ENCODE measurements at places on chromosomes 2 and 18.

- no peak for DNase-seq
- H3K4me3 ChIP-seq = no peak overlapping the region
- H3K27ac ChIP-seq = peak overlapping the region; percentile 94
Observed at GRCh38 chr2:143146815-143147530, 17.8 kb downstream of the ARHGAP15 start.

GRCh38 chr2:219116776-219117646 lies 43.6 kb downstream of the NHEJ1 start:
- peaks cover 7% of the 10 kb centered on the region for H3K36me3 ChIP-seq
- peaks cover 21% of the 10 kb centered on the region for H3K4me1 ChIP-seq
- no peaks in the 10 kb centered on the region for H3K27me3 ChIP-seq
- H3K4me3 ChIP-seq = no peak overlapping the region
- H3K27ac ChIP-seq = no peak overlapping the region
- DNase-seq = no peak

GRCh38 chr2:13018490-13018889 lies 301.8 kb downstream of the TRIB2 start:
- H3K4me3 ChIP-seq = no peak overlapping the region
- H3K27me3 ChIP-seq = peaks cover 28% of the 10 kb centered on the region
- peaks cover 7% of the 10 kb centered on the region for H3K36me3 ChIP-seq
- DNase-seq = no peak
- H3K4me1 ChIP-seq = no peaks in the 10 kb centered on the region

- no peaks in the 10 kb centered on the region for H3K36me3 ChIP-seq
- no peaks in the 10 kb centered on the region for H3K27me3 ChIP-seq
- no peak for DNase-seq
- H3K27ac ChIP-seq = peak overlapping the region; percentile 8
- H3K4me3 ChIP-seq = no peak overlapping the region
Observed at GRCh38 chr2:45839508-45840251, 188.2 kb downstream of the PRKCE start.

GRCh38 chr2:105879106-105879802 lies 134.5 kb downstream of the NCK2 start:
- H3K36me3 ChIP-seq = peaks cover 4% of the 10 kb centered on the region
- no peak overlapping the region for H3K4me3 ChIP-seq
- no peak for DNase-seq
- peak overlapping the region; percentile 96 for H3K27ac ChIP-seq
- H3K27me3 ChIP-seq = no peaks in the 10 kb centered on the region

DNA sequence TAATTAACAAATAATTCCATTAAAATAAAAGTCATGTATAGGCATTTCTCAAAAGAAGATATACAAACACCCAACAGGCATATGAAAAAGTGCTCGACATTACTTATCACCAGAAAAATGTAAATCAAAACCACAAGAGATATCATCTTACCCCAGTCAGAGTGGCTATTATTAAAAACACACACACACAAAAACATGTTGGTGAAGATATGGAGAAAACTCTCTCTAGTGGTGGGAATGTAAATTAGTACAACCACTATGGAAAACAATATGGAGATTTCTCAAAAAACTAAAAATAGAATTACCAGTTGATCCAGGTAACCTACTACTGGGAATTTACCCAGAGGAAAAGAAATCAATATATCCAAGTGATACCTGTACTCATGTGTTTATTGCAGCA lies 966.3 kb upstream of the POU3F3 start:
- DNase-seq = no peak
- no peak overlapping the region for H3K27ac ChIP-seq
- H3K4me3 ChIP-seq = no peak overlapping the region
- H3K4me1 ChIP-seq = no peaks in the 10 kb centered on the region

DNA sequence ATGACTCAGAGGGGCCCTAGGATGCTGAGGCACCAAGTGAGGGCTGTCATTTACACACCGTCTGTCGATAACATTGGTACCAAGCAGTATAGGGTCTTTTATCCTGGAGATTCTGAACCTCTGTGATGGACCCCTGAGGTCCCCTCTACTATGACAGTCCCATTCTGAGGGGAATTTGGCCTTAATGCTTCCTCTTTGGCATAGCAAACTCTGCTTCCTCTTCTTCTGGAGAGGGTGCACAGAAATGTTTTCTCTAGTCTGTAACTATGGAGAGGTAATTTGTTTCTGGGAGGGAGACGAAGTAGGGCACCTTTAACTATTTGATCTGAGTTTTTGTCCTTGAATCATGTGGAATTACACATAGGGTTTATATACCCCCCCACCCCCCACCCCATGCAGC lies 44.8 kb downstream of the INPP4A start:
- H3K36me3 ChIP-seq = peaks cover 2% of the 10 kb centered on the region
- no peak for DNase-seq
- H3K4me3 ChIP-seq = no peak overlapping the region
- no peaks in the 10 kb centered on the region for H3K27me3 ChIP-seq
- peaks cover 59% of the 10 kb centered on the region for H3K4me1 ChIP-seq

DNA sequence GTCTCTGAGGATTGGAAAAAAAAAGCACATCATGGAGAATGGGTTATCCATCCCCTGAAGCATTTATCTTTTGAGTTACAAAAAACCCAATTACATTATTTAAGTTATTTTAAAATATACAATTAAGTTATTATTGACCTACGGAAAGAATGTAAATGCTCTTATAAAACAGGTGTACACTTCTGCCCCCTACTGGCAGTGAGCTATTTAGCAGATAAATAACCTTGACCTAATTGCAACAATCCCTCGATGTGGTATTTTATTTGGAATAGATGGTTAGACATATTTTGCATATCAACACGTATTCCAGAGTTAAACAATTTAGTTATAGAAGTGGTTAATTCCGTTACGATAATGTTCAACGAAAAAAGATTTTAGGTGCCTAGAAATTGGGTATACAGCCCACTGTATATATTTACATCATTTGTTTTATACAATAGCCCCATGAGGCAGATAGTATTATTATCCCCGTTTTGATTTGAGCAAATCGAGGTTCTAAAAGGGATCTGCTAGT lies 9.1 kb upstream of the DAW1 start:
- H3K36me3 ChIP-seq = no peaks in the 10 kb centered on the region
- no peak overlapping the region for H3K4me3 ChIP-seq
- H3K27me3 ChIP-seq = no peaks in the 10 kb centered on the region
- DNase-seq = peak; percentile 32
- H3K4me1 ChIP-seq = peaks cover 11% of the 10 kb centered on the region
- peak overlapping the region; percentile 24 for H3K27ac ChIP-seq

DNA sequence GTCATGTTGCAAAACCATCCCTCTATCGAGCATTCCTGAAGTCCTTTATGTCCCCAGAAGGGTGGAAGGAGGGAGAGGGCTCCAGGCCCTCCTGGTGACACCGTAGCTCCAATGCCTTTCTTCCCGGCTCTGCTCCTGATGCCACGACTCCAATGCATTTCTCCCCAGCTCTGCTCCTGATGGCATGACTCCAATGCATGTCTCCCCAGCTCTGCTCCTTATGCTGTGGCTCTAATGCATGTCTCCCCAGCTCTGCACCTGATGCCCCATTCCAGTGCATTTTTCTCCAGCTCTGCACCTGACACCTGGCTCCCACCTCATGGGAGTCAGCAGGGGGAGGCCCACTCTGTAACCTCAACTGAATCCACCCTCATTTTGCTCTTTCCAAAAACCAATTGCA lies 153.0 kb upstream of the SALL3 start:
- no peak overlapping the region for H3K4me3 ChIP-seq
- peaks cover 5% of the 10 kb centered on the region for H3K4me1 ChIP-seq
- peaks cover 7% of the 10 kb centered on the region for H3K27me3 ChIP-seq
- no peaks in the 10 kb centered on the region for H3K36me3 ChIP-seq
- DNase-seq = no peak

GRCh38 chr18:41647914-41648313 lies 307.1 kb upstream of the PIK3C3 start:
- no peak for DNase-seq
- no peaks in the 10 kb centered on the region for H3K27me3 ChIP-seq
- H3K4me1 ChIP-seq = no peaks in the 10 kb centered on the region
- no peaks in the 10 kb centered on the region for H3K36me3 ChIP-seq
- no peak overlapping the region for H3K4me3 ChIP-seq

- H3K36me3 ChIP-seq = no peaks in the 10 kb centered on the region
- no peaks in the 10 kb centered on the region for H3K27me3 ChIP-seq
- H3K4me3 ChIP-seq = no peak overlapping the region
- no peaks in the 10 kb centered on the region for H3K4me1 ChIP-seq
Observed at GRCh38 chr2:5609201-5609600, 83.0 kb upstream of the SOX11 start.

- peaks cover 6% of the 10 kb centered on the region for H3K36me3 ChIP-seq
- H3K4me3 ChIP-seq = no peak overlapping the region
- peaks cover 7% of the 10 kb centered on the region for H3K4me1 ChIP-seq
Observed at GRCh38 chr2:233822101-233822771, 32.1 kb downstream of the HJURP start.

- H3K4me3 ChIP-seq = no peak overlapping the region
- H3K27me3 ChIP-seq = no peaks in the 10 kb centered on the region
- no peak overlapping the region for H3K27ac ChIP-seq
Observed at GRCh38 chr18:5986257-5986931, 91.1 kb upstream of the TMEM200C start.

- DNase-seq = no peak
- no peak overlapping the region for H3K4me3 ChIP-seq
- H3K4me1 ChIP-seq = no peaks in the 10 kb centered on the region
Observed at GRCh38 chr2:188561473-188561979, 269.9 kb downstream of the GULP1 start.

DNA sequence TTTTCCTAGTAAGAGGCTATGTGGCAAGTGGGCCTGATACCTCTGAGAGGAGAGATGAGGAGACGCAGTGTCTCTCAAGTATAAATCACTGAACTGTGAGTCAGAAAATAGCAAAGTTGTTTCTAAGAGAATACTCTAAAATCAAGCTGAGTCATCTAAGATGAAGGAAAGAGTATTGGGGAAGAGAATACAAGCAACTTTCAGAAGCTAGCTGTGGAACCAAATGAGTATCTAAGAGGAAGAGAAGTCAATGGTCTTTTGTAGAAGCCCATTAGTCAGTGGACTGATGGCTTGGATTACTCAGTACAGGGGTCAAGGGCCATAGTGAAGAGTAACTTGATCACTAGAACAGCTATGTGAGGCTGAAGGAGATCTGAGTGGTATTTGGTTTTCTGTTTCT lies 2.7 kb upstream of the DCC start:
- no peak overlapping the region for H3K27ac ChIP-seq
- H3K36me3 ChIP-seq = peaks cover 3% of the 10 kb centered on the region
- no peak overlapping the region for H3K4me3 ChIP-seq
- no peaks in the 10 kb centered on the region for H3K4me1 ChIP-seq
- no peak for DNase-seq

- peaks cover 5% of the 10 kb centered on the region for H3K36me3 ChIP-seq
- no peaks in the 10 kb centered on the region for H3K27me3 ChIP-seq
- H3K4me1 ChIP-seq = peaks cover 5% of the 10 kb centered on the region
- no peak overlapping the region for H3K27ac ChIP-seq
Observed at GRCh38 chr2:20745924-20746555, 76.9 kb downstream of the LDAH start.

- no peak for DNase-seq
- no peak overlapping the region for H3K27ac ChIP-seq
- H3K4me1 ChIP-seq = no peaks in the 10 kb centered on the region
Observed at GRCh38 chr18:41461114-41461513, 493.9 kb upstream of the PIK3C3 start.

DNA sequence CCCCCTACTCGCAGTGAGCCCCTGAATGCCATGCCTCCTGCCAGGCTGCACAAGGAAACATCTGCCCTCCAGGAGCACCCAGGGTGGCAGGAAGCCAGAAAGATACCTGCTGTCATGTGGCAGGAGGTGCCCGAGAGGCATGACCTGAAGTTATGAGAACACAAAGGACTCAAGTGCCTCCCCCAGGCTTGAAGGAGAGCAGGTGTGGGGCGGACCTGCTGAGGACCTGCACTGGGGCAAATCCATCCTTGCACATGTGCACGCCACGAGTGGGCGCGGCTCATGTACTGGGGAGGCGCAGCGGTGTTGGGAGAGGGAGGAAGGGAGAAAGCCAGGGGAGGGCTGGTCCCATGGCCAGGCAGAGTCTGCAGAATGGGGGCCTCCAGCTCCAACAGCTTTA lies 26.9 kb downstream of the SDC1 start:
- H3K27ac ChIP-seq = no peak overlapping the region
- no peak for DNase-seq
- no peaks in the 10 kb centered on the region for H3K36me3 ChIP-seq
- peaks cover 2% of the 10 kb centered on the region for H3K4me1 ChIP-seq
- H3K27me3 ChIP-seq = peaks cover 17% of the 10 kb centered on the region

GRCh38 chr18:37779220-37779619 lies 213.6 kb upstream of the CELF4 start:
- no peak for DNase-seq
- no peaks in the 10 kb centered on the region for H3K27me3 ChIP-seq
- H3K4me1 ChIP-seq = no peaks in the 10 kb centered on the region

DNA sequence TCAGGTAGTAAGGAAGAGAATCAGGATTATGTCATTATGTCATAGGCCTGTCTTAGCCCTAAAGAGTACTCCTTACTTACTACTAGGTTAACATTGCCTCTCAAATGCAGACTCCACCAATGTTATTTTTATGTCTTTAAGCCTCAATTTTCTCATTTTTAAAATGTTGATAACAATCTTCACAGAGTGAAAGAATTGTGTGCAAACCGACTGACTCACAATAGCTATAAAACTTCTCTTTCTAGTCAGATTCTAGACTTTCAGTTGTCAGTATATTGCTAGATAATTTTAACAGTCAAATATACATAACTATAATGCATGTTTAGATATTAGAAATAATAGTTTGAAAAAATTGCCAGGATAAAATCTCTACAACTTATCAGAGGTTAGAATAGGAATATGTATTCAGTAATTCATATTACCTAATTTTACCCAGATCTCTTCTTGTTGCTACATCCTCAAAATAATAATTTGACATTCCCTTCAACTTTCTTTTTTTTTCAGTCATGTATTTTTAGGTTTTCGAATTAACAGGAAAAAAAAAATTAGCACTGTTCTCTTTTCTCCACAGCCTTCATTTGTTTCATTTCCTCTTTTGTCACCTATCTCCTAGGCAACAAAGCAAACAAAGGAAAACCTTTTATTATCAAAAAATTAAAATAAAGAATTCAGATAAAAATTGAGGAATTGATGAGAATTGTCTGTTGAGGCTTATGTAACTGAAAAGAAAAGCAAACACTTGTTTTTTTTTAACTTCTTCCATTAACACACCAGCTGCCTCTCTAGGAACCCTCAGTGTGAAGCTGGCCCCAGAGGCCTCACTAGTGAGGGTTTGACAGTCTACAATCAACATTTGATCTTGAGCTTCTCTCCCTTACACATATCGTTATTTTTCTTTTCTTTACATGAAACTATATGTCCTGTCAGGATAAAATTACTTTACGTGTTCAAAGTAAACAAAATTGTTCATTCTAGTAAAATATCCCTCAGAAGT lies 279.0 kb downstream of the CALCRL start:
- no peak overlapping the region for H3K4me3 ChIP-seq
- H3K27ac ChIP-seq = no peak overlapping the region
- DNase-seq = no peak
- H3K4me1 ChIP-seq = no peaks in the 10 kb centered on the region
- H3K36me3 ChIP-seq = no peaks in the 10 kb centered on the region

DNA sequence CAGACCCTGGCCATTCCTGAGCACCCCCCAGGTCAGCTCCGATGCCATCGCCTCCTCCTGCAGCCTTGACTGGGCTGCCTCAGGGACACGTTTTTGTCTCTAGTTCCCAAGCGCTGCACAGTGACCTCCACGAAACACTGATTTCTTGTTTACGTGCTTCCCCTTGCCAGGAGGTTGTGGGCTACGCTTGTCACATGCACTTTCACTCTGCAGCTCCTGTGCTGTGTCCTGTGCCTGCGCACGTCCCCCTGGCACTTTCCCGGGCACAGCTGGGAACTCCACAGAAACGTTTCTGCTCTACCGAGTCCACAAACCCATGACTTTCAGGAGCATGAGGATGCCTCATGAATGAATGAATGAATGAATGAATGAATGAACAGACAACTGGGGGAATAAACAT lies 160.6 kb downstream of the LAMA1 start:
- no peak for DNase-seq
- no peaks in the 10 kb centered on the region for H3K27me3 ChIP-seq
- H3K36me3 ChIP-seq = no peaks in the 10 kb centered on the region
- H3K4me3 ChIP-seq = no peak overlapping the region
- H3K27ac ChIP-seq = no peak overlapping the region
- no peaks in the 10 kb centered on the region for H3K4me1 ChIP-seq

Data from T-helper 17 cell (primary cell).